ENCODE measurements at places on chromosomes 7 and 10. TPM values are rescaled to one million over a fixed set of nuclear protein-coding genes. Genes with fewer than 3 reads are reported as not detected.
A peak's percentile ranks its signal among the peaks of the same experiment; 100 is the strongest.

GRCh38 chr10:100807241-100807951 lies 62.0 kb downstream of the PAX2 start:
- DNase-seq: no peak

The CEP41 gene
- 9.0 TPM for total RNA-seq

DNA sequence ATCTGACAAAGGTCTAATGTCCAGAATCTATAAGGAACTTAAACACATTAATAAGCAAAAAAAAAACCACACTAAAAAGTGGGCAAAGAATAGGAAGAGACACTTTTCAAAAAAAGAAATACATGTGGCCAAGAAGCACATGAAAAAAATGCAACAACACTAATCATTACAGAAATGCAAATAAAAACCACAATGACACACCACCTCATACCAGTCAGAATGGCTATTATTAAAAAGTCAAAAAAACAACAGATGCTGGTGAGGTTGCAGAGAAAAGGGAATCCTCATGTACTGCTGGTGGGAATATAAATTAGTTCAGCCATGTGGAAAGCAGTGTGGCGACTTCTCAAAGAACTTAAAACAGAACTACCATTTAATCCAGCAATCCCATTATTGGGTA lies 119.0 kb downstream of the LMBR1 start:
- DNase-seq: no peak

The GARIN1A gene
- 0.81 TPM for total RNA-seq

- DNase-seq: no peak
Observed at GRCh38 chr7:131020759-131021261, 286.8 kb upstream of the KLF14 start.

DNA sequence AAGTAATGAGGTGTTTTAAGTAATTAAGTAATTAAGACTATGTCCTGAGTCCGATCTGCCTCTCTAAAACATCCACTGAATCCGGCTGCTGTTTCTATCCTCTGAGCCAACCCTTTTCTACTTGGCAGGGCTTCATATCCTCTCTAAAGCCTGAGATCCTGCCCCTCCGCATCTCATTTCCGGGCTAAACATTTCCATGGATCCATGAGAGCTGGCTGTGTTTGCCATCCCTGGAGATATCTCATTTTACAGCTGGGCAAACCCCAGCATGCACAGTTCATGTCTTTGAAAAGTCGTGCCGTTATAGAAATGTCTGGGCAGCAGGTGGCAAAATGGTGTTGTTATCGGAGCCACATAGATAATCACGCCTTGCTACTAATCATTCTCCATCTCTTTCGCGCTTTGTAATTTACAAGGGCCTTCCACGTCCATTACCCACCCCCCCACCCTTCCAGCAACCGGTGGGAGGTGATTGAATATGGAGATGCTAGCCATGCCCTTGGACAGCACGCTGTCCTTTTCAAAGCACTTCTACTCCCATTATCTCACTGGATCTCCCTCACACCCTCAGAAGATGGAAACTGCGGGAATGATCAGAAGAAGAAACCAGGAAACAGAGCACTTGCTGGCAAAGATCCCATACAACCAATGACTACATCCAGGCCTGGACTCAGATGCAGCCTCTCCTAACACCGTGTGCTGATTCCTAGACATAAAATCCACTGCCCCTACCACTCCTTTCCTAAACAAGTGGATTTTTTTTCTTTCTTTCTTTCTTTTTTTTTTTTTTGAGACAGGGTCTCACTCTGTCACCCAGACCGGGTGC lies 1189.2 kb downstream of the TYW1 start:
- DNase-seq: no peak

- no peak for DNase-seq
Observed at GRCh38 chr7:26049081-26049480, 102.9 kb upstream of the NFE2L3 start.

The PDK4 gene
- total RNA-seq: 79.5 TPM

The SND1 gene
- total RNA-seq: 111 TPM

The HOXA4 gene
- 3.7 TPM for total RNA-seq

DNA sequence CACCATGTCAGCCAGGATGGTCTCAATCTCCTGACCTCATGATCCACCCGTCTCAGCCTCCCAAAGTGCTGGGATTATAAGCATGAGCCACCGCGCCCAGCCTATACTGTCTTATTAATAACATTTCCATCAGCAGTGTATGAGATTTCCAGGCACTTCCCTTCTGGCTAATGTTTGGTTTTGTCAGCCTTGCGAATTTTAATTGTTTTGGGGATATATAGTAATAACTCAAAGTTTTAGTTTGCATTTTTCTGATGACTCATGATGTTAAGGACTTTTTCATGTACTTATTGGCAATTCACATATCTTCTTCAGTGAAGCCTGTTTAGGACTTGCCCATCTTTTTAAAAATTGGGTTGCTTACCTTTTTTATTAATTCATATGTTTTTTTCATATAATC lies 76.0 kb downstream of the TMEM270 start:
- no peak for DNase-seq

The HECW1 gene
- 2.3 TPM for total RNA-seq

The FGL2 gene
- total RNA-seq: 242 TPM

- DNase-seq: no peak
Observed at GRCh38 chr7:5678295-5679047, 103.0 kb downstream of the RNF216 start.

The HYAL4 gene
- total RNA-seq: not detected

GRCh38 chr7:27942711-27943110 lies 202.7 kb downstream of the TAX1BP1 start:
- DNase-seq: no peak

The FAM25C gene
- total RNA-seq: not detected

DNA sequence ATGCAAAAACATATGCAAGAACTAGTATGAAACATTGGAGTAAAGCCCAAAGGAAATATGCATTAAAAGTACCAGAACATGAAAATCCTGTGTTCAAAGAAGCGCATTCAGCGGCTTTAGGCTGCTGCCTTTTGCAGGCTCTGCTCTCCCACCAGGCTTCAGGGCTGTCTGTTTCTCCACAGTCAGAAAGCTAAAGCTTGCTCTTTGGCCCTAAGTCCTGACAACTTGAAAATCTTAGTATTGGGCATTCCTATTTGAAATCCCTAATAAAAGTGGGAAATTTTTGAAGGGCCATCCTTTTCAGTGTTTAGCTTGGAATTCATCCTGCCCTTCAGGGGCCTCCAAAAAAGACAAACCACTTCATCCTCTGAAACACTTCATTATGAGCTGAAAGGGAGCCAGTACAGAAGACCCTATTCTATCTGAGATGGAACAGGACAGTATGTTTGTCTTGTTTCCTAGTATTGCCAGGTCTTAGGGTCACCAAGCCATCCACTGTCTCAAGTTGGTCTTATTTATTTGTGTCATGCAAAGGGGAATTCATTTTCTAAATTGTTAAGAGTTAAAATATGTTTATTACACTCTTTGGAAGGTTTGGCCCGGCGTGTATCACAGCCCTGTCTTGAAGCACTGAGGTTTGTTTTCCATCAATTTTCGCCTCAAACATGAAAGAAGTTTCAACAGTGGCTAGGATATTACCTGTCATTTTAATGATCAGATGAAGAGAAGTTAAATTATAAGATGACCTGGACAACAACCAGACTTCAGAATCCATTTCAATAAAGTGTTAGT lies 326.3 kb upstream of the BMPER start:
- no peak for DNase-seq

GRCh38 chr7:136163340-136163801 lies 186.2 kb upstream of the MTPN start:
- no peak for DNase-seq

DNA sequence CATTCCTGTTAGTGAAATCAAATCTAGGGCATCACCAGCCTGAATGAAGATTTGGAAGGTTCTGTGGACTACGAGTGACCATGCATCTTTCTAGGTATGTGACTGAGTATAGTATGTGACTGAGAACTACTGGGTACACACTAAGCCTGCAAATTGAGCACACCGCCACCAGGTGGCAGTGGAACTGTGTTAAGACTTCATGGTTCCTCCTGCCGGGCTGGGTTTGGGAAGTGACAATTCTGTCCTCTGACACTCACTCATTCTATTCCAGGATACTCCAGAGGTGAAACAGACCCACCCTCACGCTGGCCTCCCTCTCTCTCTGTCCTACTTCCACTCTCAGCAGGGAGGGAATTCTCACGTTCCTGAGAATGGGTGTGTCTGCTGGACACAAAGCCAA lies 84.0 kb upstream of the TMEM248 start:
- no peak for DNase-seq

The SH2D4B gene
- total RNA-seq: 0.92 TPM

The EPHA1 gene
- 0.41 TPM for total RNA-seq

GRCh38 chr7:108570146-108570755 lies 577 bp downstream of the DNAJB9 start:
- DNase-seq: peak; percentile 11

The FOXP2 gene
- 16.7 TPM for total RNA-seq

DNA sequence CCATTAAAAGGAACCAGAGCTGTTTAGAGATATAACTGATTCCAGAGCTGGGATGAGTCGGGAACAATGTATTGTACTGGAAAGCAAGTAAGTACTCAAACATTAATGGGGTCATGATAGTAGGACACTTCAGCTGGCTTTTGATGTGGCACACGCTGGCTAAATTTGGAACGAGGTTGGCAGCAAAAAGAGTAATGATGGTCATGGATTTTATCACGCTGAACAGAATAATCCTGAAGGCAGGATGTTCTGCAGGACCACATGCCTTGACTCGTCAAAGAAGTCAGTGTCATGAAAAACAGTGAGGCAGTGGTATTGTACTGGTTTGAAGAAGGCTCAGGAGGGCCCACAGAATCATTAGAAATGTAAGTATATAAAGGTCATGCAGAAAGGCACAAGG lies 220.3 kb downstream of the SNX13 start:
- DNase-seq: no peak

DNA sequence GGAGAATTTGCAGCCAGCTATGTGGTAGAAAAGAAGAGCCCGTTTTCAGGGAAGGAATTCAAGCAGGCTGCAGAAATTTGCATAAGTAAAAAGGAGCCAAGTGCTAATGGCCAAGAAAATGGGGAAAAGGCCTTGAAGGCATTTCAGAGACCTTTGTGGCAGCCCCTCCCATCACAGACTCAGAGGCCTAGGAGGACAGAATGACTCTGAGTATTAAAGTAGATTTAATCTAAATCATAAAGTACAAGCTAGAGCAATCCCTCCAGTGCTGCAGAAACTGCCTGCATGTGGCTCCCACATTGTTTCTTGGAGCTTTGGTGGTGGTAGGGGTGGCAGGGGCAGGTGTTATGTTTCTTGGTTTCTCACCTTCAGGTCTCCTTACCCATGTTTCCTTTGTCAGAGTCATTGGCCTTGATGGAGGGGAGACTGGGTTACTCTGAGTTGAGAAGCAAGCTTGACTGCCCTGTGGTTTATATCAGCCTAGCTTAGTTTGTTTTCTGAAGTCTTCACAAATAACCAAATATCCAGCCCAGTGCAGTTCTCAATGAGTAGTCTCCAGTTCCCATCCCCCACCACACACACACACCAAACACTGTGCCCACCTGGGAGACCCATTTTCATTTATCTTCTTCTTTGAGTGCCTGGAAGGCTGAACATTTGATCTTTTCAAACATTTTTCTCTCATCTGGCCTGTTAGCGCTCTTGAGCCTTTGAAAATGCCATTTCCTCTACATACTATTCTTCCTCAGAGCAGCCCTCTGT lies 34.5 kb downstream of the ITPRIP start:
- DNase-seq: no peak

The MMD2 gene
- total RNA-seq: not detected

DNA sequence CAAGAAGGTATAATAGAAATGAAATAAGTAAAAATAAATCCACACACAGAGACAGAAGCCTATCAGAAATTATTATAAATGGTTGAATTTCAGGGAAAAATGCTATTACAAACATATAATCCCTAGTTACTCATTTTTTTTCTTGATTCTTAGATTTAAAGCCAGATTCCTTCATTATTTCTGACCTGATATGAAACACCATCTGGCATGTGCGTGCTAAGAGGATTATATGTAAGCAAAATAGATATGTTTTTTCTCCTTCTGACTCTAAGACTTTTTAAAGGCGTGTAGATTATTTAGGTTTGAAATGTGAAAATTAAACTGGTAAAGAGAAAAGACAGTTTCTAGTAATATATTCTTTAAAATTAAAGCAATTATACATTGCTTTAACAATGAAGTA lies 236.7 kb upstream of the ETV1 start:
- no peak for DNase-seq

The VIPR2 gene
- total RNA-seq: 29.5 TPM

DNA sequence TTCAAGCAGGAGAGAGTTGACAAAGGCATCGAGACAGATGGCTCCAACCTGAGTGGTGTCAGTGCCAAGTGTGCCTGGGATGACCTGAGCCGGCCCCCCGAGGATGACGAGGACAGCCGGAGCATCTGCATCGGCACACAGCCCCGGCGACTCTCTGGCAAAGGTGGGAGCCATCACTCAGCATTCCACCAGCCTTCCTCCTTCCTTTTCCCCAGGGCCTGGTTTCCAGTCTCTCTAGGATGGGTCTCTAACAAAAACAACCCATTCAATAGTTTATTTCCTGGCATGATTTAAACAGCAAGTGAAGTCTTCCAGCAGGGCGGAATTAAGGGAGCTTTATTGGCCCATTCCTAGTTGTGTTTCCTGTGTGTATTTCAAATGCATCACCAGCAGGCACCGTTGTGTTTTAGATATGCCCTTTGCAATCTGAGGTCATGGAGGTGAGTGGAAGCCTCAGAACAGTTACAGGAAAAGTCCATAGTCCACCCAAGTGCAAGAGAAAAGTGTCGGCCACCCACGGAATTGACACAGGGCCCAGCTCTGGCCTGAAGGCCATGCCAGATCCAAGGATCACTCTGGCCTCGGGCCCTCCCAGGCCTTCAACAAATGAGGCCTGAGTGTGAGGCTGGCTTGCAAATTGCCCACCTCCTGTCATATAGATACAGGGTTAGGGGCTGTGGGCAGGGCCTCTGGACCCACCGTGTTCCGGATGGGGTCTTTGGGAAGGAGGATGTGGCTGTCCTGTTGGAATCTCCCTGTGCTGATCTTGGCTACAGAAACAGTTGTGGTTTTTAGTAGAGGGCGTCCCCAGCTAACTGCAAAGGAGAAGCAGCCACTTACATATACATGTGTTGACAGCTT lies 46.9 kb upstream of the TRIM8 start:
- no peak for DNase-seq

DNA sequence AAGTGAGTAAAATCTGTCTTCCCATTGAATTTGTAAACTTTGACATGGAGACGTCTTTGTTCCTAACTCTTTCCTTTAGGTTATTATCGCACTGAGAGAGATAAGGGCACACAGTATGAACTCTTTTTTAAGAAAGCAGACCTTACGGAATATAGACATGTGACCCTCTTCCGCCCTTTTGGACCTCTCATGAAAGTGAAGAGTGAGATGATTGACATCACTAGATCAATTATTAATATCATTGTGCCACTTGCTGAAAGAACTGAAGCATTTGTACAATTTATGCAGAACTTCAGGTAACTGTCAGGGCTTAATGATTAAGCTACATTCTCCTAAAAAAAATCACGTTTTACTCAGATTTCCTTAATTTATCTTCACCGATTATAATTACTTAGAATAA lies 20.4 kb downstream of the CSGALNACT2 start:
- DNase-seq: no peak

DNA sequence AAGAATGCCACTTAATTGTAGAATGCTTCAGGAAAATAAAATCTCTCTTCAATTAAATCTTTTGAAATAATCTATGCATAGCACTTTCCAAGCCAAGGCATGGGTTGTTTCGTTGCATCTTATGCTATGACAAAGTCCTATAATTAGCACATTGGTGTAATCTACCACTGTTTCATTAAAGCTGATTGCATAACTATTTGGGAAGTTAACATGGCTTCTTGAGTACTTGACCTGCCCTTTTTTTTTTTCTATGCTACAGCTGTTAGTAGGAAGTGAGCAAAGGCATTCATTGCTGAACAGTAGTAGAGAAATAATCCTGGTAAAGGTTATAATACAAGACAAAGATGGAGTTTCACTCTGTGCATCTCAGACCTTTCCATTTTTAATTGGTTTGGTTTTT lies 557.2 kb upstream of the CELF2 start:
- DNase-seq: no peak
